ENCODE measurements at places on chromosomes 6 and 20.

GRCh38 chr20:34791289-34792020 is 34.0 kb downstream of the NCOA6 start:
- no peak for DNase-seq

DNA sequence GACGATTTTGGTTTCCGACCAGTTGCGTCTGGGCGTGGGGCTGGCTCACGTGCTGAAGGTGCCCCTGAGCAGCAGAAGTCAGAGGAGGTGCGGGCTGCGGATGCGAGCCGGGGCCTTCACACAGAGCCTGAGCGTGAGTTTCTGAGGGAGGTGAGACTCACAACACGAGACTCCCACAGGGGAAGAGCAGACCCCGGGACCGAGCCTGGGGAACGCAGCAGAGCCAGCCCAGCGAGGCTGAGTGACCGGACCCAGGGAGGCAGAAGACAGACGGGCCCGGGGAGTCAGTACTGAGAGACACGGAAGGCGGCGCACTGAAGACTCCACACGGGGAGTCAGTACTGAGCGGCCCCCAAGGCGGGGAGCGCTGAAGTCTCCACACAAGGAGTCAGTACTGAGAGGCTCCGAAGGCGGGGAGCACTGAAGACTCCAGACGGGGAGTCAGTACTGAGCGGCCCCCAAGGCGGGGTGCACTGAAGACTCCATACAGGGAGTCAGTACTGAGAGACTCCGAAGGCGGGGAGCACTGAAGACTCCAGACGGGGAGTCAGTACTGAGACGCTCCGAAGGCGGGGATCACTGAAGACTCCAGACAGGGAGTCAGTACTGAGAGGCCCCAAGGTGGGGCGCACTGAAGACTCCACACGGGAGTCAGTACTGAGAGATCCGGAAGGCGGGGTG is 77.8 kb downstream of the DLL1 start:
- no peak for DNase-seq

- no peak for DNase-seq
These were observed 340.0 kb upstream of the PRDM1 start for GRCh38 chr6:105746130-105746505.

DNA sequence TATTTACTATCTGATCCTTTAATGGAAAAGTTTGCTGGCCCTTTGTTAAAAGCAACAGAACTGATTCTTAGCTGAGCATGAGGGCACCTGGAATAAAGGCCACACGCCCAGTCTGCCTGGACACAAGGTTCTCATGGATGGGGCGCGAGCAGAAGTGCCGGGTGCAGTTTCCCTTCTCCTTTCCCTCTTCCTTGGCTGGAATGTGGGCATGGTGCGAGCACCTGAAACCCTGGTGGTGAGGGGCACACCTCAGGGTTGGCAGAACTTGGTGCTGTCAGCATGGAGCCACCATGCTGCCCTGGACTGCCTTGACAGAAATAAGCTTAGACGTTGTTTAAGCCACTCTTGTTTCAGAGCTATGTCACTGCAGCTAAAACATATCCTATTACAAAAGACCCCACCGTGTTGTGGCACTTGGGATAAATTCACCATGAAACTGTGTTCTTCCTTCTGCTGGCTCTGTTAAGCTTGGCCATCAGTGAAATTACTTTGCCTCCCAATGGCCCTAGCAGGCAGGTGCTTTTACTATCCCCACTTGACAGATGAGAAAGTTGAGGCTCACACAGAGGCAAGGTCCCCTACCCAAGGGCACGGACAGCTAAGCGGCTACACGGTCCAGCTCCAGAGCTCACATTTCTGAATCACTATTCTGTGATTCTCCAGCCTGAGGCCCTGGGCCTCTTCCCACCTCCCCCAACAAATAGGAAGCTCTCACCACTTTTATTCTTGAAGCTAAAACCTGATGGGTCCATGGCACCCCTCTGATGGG is 115.9 kb downstream of the PREX1 start:
- no peak for DNase-seq
